ENCODE measurements at places on chromosomes 4 and X.

GRCh38 chrX:18558799-18559198 is 113.1 kb downstream of the RS1 start:
- DNase-seq = no peak

GRCh38 chr4:99413140-99413539 is 22.0 kb downstream of the ADH7 start:
- no peak for DNase-seq

- DNase-seq = no peak
Measured at GRCh38 chrX:72620550-72621145, 48.0 kb upstream of the HDAC8 start.

DNA sequence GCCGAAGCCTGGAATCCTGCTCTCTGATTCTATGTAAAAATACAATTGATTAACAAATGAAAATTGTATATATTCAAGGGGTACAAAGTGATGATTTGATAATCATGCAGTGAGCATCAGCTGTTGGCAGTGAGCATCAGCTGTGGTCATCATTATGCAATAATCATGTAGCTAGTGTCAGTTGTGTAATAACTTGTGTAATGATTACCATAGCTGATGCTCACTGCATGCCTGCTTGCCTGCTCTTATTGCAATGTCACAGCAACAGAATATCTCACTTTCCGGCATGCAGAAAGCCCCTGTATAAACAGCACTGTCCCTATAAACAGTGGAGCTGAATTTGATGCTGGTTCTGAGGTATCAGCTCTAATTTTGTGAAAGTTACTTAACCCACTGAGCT is 46.8 kb downstream of the SULT1B1 start:
- no peak for DNase-seq

DNA sequence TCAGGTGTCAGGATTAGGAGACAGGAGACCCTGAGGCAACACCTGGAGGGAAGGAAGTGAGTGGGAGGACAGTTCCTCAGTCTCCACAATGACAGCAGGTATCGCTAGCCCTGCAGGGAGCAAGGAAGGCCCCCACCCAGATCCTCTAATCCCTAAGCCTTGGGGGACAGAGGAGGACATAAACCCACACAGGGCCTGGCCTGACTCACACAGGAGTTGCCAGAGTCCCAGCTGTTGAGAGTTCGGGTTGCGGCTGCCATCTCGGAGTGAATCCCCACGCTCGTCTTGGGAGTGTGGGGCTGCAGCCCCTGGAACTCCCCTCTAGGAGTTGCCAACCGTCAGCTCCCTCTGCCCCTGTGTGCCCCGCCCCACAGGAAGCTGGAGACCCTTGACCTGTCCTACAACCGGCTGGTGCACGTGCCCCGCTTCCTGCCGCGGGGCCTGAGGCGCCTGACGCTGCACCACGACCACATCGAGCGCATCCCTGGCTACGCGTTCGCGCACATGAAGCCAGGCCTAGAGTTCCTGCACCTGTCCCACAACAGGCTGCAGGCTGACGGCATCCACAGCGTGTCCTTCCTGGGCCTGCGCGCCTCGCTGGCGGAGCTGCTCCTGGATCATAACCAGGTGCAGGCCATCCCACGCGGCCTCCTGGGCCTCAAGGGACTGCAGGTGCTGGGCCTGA is 9.2 kb upstream of the BGN start:
- DNase-seq = no peak

DNA sequence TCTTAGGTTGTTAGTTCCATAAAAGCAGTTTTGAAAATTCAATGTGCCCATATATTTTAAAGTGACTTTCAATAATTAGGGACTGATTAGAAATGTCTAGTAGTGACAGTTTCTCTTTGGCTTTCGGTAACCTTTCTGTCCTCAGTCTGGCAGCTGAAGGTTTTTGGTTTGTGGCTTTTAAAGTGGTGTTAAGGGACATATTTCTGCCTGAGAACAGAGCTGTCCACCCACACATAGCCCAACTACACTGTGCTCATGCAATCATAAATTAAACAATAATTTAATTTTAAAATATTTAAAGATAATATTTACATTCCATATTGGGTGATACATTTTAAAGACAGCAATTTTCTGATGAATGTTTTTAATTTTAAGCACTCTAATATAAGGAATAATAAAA is 335.0 kb upstream of the TENM3 start:
- DNase-seq = no peak

- no peak for DNase-seq
Measured at GRCh38 chr4:116058129-116058528, 944.7 kb upstream of the NDST4 start.

DNA sequence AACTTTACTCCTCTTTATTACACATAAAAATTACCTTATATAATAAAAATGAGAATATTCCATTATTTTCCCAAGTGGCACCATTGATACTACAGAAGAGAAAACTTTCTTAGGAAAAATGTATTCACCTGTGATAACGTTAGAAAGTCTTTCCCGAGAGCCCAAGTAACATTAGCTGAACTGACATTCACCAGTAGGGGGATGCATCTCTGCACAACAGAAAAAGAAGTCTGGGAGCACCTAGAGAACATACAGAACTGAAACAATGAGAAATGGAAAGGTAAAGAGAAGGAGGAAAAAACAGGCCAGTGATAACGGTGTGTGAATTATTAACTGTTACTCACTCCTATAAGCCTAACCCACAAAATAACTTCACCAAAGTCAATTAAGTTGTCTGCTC is 423.3 kb downstream of the CENPC start:
- DNase-seq = no peak

DNA sequence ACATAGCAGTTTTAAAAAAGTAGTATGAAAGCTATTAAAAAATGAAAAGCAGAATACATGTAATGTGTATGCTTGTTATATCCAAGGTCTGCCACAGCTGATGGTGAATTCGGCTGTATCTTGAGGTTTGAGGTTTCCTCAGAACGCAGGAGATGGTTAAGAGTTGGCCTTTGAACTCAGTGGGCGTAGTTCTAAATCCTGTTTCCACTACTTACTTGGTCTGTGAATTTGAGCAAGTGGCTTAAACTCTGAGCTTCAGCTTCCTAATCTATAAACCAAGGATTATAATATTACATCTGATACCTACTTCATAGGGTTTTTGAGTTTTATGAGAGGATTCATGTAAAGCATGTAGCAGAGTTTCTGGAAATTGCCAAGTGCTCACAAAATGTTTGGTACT is 125.2 kb downstream of the STIM2 start:
- DNase-seq = no peak

GRCh38 chr4:37872310-37872988 is 18.4 kb upstream of the TBC1D1 start:
- DNase-seq = no peak

- DNase-seq = no peak
Measured at GRCh38 chr4:47315346-47315745, 148.2 kb downstream of the COMMD8 start.

DNA sequence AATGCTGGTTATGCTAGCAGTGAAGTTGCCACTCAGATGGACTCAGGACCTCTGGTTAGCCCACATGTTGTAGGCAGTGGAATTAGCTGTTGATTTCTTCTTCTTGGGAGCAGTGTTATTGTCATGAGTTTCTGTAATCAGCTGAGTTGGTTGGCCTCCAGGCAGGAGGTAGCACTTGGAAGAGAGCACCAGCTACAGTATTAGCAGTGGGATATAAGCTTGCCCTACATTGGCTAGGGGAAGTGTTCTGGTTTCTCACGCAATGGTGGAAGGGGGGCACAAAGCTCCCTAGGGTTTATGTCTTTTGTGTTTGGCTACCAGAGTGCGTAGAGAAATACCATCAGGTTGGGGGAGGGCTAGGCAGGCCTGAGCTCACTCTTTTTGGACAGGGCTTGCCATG is 34.0 kb upstream of the UCP1 start:
- DNase-seq = no peak

DNA sequence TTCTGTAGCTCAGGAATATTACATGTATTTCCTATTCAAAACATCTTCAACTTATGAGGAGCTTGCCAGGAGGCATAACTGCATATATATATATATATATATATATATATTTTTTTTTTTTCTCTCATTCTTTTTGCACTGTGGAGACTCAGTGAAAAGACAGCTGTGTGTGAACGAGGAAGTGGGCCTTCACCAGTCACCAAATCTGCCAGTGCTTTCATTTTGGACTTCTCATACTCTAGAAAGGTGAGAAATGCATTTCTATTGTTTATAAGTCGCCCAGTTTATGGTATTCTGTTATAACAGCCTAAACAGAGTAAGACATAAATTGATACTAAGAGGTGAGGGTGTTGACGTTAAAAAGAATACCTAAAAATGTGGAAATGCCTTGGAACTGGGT is 710.6 kb downstream of the TRAM1L1 start:
- no peak for DNase-seq

- no peak for DNase-seq
Measured at GRCh38 chr4:123783921-123784320, 387.3 kb downstream of the SPRY1 start.

DNA sequence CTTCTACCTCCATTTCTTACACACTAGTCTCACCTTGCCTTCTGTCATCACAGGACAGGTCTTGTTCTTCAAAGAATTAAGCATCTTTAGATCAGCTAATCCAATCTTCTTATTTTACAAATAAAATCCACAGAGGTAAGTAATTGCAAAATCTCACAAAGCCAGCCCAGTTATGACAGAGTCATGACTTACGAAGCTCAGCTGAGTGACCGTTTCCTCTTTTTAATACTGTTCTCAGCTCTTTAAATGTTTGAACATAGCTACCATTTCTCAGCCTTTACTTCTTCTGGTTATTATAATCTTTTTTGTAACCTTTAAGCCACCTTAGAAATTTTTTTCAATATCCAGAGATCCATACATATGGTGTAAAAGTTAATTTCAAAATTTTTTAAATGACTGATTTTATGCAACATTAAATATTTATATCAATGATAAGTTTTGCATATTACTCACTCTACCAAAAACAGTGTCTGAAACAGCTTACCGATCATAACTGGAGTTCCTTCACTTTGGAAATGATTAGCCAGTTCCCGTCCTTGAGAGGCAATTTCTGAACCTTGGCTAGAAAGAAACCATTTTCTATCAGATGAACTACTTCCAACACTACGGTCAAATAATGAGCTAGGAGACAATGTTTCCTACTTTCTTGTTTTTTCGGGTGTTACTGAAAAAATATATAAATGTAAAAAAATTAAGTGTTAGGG is 8.8 kb downstream of the ANKRD37 start:
- DNase-seq = no peak

DNA sequence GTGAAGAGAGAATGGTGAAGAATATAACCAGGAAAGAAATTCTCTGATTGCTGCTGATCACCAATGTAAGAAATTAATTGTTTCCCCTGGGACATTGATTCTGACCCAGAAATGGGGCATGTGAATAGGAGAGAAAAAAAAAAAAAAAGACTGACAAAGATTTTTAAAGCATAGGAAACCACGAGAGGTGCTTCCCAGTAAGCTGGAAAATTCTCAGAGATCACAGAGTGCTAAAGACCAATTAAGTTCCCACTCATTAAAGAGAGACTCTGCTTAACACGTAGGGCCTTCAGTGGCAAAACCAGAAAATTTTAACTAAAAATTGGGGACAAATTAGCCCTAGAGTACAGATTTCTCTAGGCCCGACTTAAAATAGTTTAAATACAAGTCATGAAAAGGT is 604.4 kb downstream of the ARAP2 start:
- no peak for DNase-seq

- DNase-seq = no peak
Measured at GRCh38 chr4:57064811-57065711, 45.1 kb downstream of the IGFBP7 start.

GRCh38 chr4:970046-970745 is 3.2 kb downstream of the DGKQ start:
- no peak for DNase-seq

DNA sequence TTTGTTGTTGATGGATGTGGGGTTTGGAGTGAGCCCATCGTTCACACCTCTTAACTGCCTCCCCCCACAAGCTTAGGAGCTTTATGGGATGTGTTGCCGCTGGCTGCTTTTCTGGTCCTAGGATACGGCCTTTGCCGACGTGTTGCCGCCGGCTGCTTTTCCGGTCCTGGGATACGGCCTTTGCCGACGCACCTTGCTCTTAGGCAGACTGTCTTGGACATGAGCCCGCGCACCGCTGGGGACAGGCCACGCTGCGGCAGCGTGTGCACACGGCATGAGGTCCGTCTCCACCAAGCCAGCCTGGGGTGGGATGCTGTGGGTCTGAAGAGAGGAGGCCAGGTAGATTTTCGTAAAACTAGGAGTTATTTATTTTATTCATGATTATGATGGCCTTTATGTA is 14.2 kb downstream of the RGS12 start:
- no peak for DNase-seq

- peak; percentile 38 for DNase-seq
Measured at GRCh38 chrX:154458116-154458953, at the start of gene PLXNA3. Gene PLXNA3, plus strand, starts transcription at chrX:154458281. Its CDS starts 1,903 bp downstream, at chrX:154460184.

GRCh38 chr4:154529728-154530519 is 20.3 kb downstream of the PLRG1 start:
- DNase-seq = no peak

GRCh38 chrX:42755815-42756214 is 22.1 kb downstream of the PPP1R2C start:
- no peak for DNase-seq

DNA sequence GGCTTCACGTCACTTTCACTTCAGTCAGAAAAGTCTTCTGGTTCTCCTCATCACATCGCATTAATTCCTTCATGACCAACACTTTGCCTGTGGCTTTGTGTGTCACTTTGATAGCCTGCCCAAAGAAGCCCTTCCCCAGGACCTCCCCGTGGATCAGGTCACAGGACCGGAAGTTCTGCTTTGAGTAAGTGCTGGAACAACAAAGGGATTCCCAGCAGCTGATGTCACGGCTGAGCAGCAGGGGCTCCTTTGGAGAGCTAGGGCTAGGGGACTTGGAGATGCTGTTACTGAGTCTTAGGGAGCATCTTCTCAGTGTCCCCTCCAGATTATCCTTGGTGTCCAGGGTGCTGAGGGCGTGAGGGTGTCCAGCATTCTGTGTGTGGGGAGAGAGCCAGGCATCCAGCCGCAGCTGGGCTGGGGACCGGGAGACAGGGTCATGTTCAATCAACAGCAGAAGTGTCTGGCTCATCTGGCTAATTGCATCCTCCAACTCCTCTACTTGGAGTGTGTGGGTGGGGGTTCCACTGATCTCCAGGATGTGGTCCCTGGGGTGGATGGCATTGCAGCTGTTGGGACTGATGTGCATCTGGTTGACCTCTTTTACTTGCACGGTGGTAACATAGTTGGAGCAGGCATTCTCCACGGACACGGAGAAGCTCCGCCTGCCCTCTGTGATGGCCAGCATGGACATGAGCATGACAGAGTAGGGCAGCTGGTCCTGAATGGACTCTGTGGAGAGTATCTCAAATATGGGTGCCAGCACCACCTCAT is 39.2 kb upstream of the ARHGAP6 start:
- DNase-seq = no peak

- DNase-seq = no peak
Measured at GRCh38 chr4:75101906-75102786, 169.2 kb downstream of the PARM1 start.

DNA sequence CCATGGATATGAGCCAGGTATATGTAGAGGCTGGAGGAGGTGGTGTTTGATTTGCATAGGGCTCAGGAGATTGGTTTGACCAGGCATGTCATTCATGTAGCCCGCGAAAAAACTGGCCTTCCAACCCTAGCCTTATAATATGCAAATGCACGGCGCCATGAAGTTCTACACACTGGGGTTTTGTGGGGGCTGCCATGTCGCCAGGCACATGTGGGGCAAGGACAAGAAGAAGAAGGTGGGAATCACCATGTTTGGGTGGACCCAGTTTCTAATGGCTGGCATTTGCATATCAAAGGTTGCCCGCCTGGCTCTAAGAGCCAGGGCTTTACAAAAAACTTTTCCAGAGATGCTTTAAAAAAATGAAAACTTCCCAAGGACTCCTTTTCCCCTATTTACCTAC is 1251.0 kb downstream of the PCDH18 start:
- no peak for DNase-seq

GRCh38 chr4:174318829-174319764 is 35.4 kb downstream of the CEP44 start:
- DNase-seq = no peak

Data from stimulated activated CD8-positive, alpha-beta memory T cell treated with anti-CD3 and anti-CD28 coated beads, Interleukin-15, amount 100 ng/mL, for 24 hours (primary cell).